GM13976 (cell line): ENCODE measurements at places on chromosomes 16 and 17.

GRCh38 chr17:49932901-49933300, 36.1 kb upstream of the DLX4 start:
- no peak for DNase-seq

GRCh38 chr17:8849311-8850041, 18.0 kb downstream of the PIK3R6 start:
- DNase-seq, result no peak

- peak; percentile 88 for DNase-seq
These were observed 194.0 kb upstream of the CIBAR2 start for GRCh38 chr16:85306071-85306792.

DNA sequence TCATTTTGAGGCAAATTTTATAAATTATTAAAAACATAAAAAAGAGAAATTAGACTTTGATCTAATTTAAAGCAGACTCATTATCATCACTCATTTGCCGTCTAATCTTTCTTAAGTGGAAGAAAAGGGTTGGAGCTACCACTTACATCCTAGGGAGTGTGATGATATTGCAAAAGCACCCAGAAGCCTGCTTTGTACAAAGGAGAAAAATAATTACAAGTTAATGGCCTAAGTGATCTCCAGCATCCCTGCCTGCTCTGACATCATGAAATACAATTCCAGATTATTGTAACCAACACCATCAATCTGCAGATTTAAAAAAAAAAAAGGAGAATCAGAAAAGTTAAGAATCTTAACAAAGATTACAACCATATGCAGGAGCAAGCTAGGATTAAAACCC, 260.2 kb downstream of the GRIN2A start:
- DNase-seq, result no peak

- DNase-seq, result no peak
These were observed 201.0 kb downstream of the WWOX start for GRCh38 chr16:78300469-78300868.

GRCh38 chr16:86968866-86969265, 348.3 kb downstream of the C16orf95 start:
- DNase-seq, result no peak

GRCh38 chr17:76953946-76954345, 85.7 kb downstream of the MGAT5B start:
- no peak for DNase-seq

DNA sequence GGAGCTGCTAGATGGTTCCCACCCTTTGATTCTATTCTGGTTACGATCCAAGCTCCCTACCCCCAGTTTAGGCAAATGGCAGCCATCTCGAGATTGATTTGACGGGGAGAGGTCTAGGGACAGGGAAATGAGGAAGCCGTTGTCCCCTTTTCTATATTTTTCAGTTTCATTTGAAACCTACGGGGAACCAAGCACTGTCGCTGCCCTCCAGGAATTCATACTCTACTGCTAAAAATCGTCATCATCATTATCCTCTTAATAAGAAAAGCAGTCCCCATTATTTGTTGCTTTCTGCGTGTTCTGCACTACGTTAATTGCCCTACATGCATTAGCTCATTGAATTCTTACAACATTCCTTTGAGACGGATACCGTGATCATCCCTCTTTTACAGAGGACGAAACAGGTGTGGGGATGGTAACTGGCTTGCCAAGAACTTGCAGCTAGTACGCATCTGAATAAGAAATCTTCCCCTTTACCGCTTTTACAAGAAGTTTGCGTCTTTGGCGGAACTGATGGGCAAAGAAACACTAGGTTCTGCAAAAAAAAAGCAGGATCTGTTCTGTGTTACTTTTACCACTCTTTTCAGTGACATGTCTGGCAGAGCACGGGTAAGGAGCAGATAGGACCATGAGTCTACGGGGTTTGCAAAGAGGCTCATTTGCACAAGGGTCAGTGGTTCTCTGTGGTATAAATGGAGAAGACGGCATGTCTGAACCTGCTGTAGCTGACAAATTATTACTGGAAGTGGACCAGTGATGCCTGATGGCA, 1.1 kb downstream of the CCP110 start:
- peak; percentile 30 for DNase-seq

DNA sequence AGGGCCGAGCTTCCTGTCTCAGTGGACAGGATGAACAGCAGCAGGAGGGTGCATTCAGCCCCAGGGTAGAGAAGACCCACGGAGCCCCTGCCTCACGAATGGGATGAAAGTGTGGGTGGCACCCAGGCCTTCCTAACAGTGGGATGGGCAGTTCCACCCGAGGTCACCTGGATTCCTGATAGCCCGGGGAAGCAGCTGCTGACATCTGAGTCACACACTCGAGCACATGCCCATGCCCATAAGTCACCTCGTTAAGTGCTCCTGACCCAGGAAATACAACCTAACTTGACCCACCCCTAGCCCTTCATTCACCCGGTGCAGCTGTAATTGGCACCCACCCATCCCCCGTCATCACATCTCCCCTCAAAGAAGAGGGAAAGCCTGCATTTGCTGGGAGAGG, 85.3 kb upstream of the FOXF1 start:
- DNase-seq, result no peak

DNA sequence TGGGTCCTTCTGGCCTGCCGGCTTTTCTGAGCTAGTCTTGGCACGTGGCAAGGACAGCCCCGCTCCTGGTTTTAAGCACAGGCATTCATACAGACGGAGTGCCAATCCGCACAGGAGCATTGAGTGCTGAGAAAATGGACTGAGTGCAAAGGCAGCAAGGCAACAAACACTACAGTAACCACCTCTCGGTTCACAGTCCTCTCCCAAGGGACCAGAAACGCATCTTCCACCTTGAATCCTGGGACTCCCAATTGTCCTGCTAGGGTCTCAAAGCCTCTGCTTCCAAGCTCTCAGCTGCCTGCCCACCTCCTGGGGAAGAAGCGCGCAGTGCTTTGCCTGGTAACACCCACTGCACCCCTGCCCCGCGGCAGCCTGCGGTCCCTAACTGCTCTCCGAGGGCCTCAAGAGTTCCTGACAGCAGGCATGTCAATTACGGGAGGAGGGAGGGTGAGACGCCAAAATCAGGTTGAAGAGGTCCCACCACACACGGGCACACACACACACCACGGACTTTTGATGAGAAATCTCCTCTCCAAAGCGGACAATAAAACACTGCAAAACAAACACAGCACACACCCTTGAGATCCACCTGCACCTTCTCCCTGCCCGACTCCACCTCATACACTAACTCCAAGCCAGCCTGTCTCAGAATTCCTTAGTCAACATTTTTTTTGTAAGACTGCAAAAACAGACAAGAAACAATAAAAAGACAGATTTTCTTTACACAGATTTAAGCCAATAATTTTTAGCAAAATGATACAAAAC, 15.0 kb downstream of the SLC16A3 start:
- no peak for DNase-seq

GRCh38 chr16:21262779-21263639, 15.1 kb downstream of the CRYM start:
- DNase-seq, result no peak

GRCh38 chr16:89184933-89185794, 13.6 kb downstream of the CDH15 start:
- DNase-seq, result no peak

DNA sequence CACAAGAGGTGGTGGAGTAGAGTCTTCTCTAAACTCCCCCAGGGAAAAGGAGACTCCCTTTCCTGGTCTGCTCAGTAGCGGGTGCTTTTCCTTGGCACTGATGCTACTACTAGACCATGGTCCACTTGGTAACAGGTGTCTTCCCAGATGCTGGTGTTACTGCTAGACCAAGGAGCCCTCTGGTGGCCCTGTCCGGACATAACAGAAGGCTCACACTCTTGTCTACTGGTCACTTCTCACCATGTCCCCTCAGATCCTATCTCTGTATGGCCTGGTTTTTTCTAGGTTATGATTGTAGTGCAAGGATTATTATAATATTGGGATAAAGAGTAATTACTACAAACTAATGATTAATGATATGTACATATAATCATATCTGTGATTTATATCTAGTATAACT, 49.7 kb upstream of the ARL4D start:
- DNase-seq, result no peak

DNA sequence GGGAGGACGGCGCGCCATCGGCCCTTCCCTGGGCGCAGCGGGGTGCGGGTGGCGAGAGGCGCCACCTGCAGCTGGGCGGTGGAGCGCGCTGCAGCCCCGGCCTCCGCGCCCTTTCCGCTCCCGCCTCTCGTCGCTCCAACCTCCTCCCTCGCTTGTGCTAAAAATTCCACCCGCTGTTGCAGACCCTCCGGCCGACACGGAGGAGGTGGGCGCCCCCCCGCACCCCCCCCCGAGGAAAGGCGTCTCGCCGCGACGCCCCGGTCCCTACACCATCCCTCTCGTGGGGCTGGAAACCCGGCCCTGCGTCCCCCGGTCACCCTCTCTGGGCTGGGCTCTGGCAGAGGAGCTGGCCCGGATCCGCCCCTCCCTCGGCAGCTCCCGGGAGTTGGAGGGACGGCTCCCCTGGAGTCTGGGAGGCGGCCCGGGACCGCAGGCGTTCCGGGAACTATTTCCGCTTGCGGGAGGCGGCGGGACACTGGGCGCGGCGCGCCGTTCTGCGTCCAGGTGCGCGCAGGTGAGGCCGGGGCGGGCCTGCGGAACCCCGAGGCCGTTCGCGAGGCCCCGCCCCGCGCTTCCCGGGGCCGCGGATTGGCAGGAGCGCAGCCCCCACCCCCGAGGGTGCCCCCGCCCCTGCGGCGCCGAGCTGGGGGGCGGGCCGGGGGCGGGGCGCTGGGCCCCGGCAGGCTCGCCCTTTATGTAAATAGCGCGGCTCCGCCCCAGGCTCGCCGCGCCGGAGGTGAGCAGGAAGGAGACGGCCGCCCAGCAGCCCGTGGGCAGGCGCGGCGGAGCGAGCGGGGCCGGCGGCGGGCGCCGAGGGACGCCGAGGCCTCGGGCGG, at the start of gene LLGL2:
LLGL2 (plus strand) TSS at position 728 of the 836 bp plus-strand sequence. CDS start 17,730 bp downstream, outside the sequence.
- DNase-seq, result peak; percentile 96

DNA sequence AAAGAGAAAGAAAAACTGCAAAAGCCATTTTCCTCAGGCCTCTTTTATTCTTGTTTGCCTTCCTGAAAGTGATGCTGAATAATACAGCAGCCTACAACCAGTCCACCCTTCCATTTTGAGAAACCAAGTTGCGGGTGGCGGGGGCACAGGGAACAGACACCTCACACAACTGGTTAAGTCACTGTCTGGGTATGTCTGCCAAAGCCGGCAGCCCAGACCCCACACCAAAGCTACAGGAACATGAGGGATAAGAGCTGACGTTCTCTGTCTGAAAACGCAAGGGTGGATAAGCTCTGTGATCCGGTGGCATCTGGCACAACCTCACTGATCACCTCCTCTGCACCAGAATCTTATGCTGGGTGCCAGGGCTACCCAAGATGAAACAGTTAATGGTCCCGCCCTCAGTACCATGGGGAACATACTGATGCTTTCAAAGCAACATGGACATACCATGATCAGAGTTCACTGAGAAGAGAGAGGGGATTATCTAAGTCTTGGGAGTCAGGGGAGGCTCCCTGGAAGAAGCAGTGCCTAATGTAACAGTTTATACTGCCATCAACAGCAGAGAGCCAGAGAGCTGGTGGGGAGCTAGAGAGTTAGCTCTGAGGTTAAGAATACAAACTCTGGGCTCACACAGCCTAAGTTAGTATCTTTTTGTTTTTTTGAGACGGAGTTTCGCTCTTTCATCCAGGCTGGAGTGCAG, 53.5 kb downstream of the ERCC4 start:
- no peak for DNase-seq

GRCh38 chr17:7929158-7930023, at the start of gene KCNAB3:
Gene KCNAB3, minus strand, starts transcription at chr17:7929856. Its CDS starts 421 bp downstream, at chr17:7929435.
- DNase-seq, result peak; percentile 68

DNA sequence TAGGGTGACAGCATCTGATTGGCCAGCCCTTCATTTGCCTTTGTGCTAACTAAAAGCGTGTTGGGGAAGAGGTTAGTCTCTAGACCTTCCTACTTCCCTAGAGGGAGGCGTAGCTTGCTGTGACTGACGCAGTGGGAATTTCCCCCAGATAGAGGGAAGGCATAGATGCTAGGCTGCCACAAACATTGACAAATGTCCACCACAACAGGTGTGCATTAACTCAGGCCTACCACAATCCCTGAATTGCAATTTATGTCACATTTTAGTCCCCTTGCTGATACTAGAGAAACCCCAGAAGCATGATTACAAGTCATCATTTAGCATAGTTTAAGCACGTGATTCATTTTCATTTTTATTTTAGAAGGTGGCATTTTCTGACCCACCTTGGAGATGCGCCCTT, 76.3 kb upstream of the WSB1 start:
- peak; percentile 53 for DNase-seq

DNA sequence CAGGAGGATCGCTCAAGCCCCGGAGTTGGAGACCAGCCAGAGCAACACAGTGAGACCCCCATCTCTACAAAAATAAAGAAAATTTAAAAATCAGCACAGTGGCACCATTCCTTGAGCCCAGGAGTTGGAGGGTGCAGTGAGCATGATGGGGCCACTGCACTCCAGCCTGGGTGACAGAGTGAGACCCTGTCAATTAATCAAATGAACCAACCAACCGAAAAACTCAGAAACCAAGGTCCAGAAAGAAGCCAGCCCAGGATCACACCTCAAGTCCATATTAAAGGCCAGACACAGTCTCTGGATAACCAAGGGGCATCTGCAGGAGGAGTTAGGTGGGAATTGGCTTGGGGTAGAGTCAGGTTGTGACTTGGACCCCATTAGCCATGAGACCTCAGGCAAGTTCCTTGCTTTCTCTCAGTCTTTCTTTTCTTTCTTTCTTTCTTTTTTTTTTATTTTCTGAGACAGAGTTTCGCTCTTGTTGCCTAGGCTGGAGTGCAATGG, 2.4 kb downstream of the HSD17B1 start:
- DNase-seq, result no peak

DNA sequence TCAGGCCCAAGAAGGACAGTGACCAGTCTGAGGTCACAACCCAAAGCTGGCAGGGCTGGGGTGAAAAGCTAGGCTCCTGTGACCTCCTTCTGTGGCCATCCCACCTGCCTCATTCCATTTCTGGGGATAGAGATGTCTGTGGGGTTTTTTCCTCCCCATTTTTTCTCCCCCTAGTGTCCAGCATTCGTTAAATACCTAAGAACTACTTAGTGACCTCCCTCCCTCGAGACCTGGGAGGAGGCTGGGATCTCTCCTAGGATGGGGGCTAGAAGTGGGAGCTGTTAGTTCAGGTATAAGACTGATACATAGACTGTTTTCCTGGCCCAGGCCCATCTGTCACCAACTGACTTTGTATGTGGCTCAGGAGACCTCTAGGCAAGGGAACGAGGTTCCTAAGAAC, 20.5 kb upstream of the STAC2 start:
- no peak for DNase-seq

- no peak for DNase-seq
These were observed 33.0 kb downstream of the COX11 start for GRCh38 chr17:54935471-54935870.

- DNase-seq, result no peak
These were observed 49.7 kb downstream of the TOX3 start for GRCh38 chr16:52497067-52497816.

- DNase-seq, result no peak
These were observed 44.6 kb downstream of the SMIM36 start for GRCh38 chr17:55466671-55467070.

DNA sequence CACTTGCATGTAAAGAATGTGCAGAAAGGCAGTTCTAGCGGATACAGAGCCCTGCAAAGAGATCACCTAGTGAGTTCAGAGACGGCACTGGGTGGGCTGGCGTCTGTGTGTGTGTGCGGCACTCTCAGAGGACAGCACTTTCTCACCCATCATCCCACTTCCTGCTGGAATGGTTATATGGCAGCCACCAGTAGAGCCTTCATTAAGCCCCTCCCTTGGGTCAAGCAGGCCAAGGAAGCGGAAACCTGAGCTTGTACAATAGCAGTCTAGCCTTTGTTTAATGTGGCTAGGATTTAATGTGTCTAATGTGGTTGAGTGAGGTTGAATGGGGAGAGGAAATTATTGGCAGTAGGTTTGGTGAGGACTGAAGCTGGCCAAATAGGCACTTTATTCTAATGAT, 88.3 kb upstream of the ELAC2 start:
- no peak for DNase-seq
